ENCODE measurements at places on chromosomes 5 and 9.

DNA sequence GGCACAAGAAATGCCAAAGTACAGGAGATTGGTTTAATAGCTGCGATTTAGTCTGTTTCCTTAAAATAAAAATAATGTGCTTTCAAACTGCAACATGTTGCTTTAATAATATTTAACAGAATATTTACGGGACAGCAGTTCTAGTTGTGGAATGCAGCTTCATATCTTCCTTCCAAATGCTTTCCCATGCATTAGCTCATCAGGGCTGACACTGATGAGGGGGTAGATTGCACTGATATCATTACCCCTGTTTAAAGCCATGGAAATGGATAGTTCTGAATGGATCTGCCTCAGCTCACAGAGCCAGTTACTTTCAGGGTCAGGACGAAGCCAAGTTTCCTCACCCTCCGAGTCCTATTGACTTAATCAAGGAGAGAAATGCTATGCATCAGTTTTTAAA lies 93.2 kb upstream of the OSMR start:
- DNase-seq: no peak

DNA sequence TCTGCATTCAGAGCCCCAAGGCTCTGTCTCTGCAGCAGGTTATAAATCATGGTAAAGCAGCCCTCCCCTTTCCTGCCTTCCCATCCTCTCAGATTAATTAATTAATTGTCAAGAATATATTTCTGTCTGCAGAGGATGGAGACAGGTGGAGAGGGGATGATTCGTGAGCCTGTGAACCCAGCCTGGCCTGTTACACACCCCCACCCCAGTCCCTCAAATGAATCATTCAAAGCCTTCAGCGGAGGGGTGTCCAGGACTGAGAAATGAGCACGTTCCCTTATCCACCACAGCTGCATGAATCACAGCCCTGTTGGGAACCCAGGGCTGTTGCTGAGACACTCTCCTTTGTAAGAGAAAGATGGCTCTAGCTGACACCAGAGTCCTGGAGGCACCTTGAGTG lies 56.0 kb downstream of the NIPAL4 start:
- DNase-seq: no peak

DNA sequence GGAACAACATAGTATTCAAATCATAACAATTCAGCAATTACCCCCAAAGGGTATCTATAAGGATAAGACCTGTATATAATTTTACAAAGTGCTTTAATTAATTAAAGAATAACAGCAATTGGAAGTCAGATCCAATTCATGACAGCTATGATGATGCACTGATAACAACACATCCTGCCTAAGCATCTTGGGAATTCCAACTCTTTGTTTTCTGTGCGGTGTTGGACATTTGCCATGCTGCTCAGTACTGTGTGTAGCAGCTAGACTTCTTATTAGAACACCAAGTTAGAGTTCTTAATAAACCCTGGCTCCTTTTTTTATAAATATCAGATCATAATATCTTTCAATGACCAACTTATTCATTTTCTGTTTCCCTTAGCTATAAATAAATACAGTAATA lies 209.0 kb downstream of the SEC61B start:
- DNase-seq: no peak

DNA sequence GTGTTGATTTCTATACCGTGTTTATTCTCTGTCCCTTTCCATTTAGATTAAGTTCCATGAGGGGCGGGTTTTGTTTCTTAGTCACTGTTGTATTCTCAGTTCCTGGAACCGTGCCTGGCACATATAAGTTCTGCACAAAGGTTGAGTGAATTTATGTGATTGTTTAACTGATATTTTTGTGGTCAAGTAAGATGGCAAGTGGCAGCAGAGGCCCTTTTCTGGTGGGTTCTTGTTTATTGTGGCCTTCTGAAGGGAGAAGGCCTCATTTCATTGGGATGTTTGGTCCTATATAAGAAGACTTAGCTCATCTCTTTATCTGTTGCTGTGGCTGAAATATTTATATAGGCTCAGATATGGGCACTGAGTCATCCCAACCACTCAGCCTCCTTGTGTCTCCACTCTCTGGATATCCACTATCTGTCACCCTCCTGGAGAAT lies 262.5 kb downstream of the PSAT1 start:
- DNase-seq: no peak

DNA sequence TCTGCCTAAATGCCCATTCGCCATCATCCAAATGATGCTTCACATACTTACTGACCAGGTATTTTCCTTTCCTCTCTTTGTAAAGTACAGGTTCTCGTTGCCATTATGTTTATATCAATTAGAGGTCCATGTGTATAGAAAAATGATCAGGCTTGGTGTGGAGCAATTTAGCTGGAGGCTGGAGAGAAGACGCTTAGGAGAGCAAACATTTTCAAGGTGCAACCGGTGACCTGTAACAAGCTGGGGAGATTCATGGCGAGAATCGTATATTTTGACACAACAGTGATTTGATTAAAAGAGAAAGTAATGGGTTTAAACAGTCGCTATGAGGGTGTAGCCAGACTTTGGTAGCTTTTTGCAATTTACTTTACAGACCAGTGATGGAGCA lies 170.9 kb upstream of the TBCA start:
- no peak for DNase-seq

DNA sequence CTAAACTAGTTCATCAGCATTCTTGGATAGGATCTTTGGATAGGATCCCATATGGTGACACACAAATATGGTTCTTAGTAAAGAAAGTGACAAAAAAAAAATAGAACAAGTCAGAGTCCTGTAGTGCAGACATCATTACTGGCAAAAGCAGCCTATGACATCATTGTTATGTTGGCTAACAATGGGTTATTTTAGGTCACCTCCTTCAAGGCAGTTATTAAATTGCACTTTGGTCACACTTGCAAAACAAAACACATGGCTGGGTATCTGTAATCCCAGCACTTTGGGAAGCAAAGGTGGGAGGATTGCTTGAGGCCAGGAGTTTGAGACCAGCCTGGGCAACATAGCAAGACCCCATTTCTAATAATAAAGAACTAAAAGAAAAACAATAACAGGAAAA lies 185.9 kb downstream of the KIAA0825 start:
- no peak for DNase-seq

DNA sequence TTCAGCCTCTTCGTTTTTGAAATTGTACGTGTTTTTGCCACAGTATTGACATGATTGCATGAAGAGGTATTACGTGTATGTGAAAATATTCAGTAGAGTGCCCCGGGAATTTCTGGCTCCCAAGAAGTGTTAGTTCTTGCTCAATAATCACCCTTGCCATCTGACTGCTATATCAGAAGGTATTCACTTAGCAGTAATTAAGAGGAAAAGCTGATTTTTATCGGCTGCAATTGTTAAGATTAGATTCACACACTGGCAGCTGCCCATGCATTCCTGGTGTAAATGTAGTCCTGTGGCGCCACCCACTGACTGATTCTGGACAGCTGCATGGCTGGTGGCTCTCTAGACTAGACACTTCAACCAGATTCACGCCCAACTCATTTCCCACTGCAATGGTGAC lies 440.1 kb upstream of the ADAMTS16 start:
- DNase-seq: no peak

- no peak for DNase-seq
Observed at GRCh38 chr9:17907779-17908508, 329.1 kb downstream of the SH3GL2 start.

DNA sequence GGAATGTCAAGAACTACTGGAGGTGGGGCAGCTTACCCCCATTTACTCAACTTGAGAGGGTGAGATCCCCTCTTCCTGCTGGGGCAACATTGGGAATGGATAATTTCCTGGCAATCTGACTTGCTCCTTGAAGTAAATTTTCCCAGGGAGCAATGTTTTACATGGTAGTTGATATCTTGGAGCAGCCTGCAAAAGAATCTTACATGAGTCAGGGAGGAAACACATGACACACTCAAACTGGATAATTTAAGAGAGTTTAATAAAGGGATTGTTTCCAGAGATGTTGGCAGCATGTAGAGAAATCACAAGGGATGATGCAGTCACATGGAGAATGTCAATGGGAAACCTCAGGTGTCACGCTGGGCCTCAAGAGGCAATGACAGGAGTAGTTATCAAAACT lies 212.5 kb downstream of the GAS1 start:
- DNase-seq: no peak

DNA sequence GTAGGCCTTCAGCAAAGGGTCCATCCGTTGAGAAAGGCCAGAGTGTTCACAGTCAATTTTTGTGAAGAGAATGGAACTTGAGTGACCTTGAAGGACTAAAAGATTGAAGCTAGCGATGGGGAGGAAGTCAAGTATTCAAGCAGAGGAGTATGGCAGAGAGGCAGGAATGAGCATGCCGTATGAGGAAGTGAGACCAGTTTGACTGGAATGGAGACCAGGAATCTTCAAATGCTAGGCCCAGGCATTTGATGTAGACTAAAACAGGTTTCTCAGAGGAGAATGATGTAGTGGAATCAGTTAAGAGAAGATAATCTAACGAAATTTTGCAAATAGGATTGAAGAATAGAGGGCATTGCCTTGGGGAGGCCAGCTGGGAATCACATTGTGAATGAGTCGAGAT lies 90.4 kb upstream of the SEMA6A start:
- no peak for DNase-seq

DNA sequence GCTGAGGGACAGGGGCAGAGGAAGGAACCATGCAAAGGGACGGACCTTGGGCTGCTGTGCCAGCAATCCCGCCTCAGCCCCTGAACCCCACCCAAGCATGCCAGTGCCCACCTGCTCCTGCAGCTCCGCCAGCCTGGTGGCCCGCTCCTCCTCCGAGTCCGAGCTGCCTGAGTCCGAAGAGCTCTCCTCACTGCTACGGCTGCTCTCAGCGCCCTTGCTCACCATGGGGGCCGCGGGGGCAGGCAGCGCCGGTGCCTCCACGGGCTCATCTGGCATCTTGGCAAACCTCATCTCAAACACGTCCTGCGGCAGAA lies 16.3 kb downstream of the BRD3OS start:
- no peak for DNase-seq

DNA sequence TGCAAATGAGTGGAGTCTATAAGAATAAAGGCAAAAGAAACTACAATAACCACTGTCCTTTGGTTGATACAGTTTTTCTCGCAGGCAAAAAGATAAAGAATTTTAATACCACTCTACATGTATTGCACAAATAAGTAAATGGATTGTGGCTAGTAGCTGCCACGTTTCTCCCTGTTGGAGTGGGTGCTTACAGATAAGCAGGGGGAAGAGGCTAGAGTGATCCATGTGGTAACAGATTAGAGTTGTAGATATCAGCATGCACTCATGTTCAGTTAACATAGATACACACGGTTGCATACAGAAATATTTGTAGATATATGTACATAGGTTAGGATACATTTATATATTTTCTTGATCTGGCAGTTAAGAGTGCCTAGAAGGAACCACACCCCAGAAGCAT lies 179.5 kb downstream of the ARHGEF28 start:
- DNase-seq: no peak

DNA sequence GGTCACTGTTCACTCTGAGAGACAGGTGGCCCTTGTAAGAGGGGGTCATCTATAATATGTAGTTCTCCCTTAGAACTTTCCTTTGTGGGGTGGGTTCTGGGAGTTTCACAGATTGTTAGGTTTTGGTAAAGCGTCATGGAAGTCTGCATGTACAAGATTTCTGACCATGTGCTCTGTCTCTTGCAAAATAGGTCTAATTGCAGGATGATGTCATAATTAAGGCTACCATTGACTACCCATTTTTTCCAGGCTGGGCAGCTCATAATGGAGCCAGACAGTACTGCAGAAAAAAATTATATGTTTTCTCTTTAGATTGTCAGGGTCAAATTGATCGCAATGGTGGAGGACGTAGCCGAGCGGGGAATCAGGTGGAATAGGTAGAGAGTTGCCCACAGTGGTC lies 3.7 kb upstream of the GM2A start:
- DNase-seq: no peak

DNA sequence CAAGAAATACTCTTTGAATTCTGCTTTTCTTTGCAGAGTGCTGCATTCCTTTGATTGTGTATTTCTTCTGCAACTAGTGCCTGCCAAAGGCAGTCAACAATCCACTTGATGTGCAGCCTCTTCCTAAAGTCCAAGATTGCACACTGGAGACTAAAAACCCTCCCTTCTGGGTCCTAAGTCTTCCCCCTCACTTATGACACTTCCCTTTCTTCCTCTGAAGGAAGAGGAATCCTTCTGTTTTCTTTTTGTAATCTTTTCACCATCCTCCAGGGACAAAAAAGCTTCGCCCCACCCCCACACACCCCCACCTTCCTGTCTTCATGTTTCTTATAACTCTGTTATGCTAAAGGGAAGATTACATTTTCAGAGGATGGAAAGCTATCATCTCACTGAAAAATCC lies 39.9 kb downstream of the WDR36 start:
- DNase-seq: no peak

DNA sequence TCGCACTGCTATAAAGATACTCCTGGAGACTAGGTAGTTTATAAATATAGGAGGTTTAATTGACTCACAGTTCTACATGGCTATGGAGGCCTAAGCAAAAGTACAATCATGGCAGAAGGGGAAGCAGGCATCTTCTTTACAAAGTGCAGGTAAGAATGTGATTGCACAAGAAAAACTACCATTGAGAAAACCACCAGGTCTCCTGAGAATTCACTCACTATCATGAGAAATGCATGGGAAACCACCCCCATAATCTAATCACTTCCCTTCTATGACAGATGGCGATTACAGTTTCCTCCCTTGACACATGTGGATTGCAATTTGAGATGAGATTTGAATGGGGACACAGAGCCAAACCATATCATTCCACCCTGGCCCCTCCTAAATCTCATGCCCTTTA lies 121.2 kb upstream of the ST8SIA4 start:
- no peak for DNase-seq

DNA sequence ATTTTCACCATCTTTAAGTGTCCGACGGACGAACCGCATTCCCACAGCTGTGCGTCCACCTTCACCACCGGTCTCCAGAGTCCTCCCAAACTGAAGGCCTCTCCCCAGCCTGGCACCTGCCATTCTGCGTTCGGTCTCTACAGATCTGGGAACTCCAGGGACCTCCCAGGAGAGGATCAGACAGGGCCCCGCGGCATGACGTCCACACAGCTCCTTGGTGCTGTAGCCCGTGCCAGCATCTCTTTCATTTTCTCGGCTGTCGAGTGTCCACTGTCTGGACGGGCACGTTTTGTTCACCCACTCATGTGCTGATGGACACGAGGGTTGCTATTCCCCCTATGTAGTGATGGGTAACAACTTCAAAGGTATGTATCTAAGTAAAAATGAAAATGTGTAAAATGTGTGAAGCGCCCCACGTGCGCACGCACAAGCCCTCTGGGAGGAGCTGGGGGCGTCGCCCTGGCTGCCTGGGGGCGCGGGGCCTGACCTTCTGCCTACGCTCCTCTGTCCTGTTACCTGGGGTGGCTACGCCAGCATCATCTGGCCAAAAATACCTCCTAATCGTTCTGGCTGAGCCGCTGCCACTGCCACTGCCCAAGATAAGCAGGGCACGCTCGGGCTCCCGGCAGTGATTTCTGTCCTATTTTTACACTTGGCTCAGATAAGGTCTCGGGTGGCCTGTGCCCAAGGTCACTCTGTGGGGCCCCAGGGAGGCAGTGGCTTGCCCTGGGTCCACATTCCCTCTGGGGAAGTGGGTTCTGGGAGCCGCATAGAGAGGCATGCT lies 10.8 kb upstream of the SLC12A7 start:
- no peak for DNase-seq

GRCh38 chr5:86880785-86881492 lies 263.2 kb downstream of the COX7C start:
- peak; percentile 2 for DNase-seq

Measured in stimulated activated CD4-positive, alpha-beta T cell treated with anti-CD3 and anti-CD28 coated beads, Interleukin-4, amount 100 ng/mL, for 1 hour (primary cell).